ENCODE measurements at places on chromosomes 6 and 20.
A peak's percentile ranks its signal among the peaks of the same experiment; 100 is the strongest.

DNA sequence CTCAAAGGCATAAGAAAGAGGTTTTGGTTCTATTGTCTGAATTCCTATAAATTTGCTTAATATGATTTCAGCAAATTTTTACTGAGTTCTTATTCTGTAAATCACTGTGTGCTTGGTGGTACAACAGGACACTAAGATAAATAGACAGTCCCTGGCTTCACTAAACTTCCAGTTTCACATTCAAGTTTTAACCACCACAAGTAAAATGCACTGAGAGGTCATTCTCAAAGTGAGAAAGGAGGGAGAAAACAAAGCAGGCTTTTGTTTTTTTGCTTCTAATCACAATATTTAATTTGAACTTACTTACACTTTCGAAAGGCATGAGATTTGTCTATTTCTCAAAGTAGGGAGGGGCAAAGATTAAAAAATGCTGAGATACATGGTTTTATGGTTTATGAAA, 445.7 kb downstream of the CDC5L start:
- DNase-seq = no peak

DNA sequence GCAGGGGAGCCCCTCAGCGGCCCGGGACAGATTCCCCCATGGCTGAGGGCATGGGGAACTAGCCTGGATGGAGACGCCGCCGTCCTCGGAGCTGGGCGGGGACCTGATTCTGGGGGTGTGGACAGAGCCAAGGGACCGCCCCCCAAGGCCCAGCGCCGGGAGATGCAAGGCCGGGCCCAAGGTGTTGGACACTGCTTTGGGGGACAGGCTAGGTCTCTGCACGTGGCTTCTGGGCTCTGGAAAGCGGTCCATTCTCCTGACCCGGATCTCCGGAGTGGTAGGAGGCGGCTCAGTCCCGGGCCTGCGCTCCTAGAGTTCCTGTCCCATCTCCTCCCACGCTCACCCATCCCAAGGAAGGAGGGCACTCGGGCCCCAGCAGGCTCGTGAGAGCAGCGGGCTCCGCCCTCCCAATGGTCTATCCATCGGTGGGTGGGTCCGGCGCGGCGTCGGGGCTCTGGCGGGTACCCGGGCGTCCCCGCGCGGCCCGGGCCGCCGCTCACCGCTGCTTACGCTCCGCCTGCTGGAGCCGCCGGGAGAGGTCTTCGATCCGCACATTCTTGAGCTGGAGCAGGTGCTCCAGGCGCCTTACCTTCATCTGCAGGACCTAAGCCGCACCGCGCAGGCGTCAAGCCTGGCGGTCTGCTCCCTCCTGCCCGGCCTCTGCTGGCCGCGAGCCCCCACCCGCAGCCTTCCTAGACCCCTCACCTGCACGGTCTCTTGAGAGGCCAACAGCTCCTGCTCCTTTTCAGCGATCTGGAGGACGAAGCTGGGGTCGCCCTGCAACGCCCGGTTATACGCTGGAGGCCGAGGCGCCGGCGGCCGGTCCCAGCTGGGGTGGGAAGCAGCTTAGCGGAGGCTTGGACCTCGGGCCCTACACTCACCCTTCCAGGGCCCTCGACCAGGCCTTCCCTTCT, 3.3 kb downstream of the SPEF1 start:
- peak; percentile 36 for DNase-seq

DNA sequence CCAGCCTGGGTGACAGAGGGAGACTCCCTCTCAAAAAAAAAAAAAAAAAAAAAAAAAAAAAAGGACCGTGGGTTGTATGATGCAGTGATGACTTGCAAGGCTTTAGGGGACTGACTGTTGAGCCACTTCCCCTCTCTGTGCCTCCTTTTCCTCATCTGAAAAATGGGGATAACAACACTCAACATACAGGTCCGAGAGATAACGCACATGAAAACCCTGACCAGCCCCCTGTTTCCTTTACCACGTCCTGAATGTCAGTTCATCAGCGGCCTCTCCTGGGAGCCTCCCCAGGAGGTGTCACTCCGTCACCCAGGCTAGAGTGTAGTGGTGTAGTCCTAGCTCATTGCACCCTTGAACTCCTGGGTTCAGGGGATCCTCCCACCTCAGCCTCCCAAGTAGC, 3.9 kb downstream of the SLA2 start:
- no peak for DNase-seq

- DNase-seq = no peak
Measured at GRCh38 chr20:10474606-10475184, 39.6 kb downstream of the SLX4IP start.

- DNase-seq = no peak
Measured at GRCh38 chr20:50728981-50729874, 2.2 kb upstream of the PARD6B start.

DNA sequence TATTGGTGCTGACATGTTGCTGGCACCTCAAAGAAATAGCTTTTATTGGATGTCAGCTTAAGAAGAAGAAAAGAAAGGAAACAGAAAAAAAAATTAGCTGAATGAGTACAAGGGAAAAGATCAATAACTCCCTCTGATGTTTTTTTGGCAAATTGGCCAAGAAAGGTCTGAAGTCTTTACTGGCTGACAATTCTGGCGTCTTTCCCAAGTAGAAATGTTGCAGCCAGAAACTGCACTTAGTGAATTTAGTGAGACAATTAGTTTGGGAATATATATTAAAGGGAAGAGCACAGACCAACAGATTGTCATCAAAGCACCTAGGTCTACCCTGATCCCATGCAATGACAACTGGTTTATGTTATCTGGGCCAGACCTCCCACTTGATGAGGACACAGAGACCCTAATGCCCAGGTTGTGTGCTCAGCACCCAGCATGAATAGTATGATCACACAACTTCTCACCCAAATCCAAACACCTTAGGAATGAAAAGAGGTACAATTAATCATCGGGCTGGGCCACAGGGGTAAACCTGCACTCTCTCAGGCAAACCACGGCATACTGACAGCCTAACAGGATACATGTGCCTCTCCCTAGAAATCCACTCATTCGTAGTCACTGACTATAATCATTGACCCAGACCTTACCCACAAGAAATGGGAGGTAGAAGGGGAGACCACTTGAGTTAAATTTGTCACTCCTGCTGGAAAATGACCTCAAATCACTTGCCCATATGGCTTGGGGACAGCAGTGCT, 612.3 kb upstream of the ARID1B start:
- no peak for DNase-seq

DNA sequence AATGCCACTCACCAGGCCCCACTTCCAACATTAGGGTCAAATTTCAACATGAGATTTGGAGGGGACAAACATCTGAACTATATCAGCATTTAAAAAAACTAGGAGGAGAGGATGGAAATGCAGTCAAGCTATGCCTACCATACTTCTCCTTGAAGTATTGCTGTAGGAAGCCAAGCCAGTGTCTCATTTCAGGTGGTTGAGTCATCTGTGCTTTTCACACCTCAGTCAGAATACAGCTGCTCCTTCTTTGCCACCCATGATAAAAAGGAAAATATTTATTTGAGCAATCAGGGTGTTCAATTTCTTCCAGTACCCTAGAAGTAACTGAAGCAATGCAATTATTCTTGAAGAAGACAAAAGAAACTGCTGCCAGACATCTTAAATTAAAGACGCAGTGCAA, 47.0 kb upstream of the EEF1E1 start:
- no peak for DNase-seq

- no peak for DNase-seq
Measured at GRCh38 chr20:49814057-49814694, 1.5 kb downstream of the SLC9A8 start.

DNA sequence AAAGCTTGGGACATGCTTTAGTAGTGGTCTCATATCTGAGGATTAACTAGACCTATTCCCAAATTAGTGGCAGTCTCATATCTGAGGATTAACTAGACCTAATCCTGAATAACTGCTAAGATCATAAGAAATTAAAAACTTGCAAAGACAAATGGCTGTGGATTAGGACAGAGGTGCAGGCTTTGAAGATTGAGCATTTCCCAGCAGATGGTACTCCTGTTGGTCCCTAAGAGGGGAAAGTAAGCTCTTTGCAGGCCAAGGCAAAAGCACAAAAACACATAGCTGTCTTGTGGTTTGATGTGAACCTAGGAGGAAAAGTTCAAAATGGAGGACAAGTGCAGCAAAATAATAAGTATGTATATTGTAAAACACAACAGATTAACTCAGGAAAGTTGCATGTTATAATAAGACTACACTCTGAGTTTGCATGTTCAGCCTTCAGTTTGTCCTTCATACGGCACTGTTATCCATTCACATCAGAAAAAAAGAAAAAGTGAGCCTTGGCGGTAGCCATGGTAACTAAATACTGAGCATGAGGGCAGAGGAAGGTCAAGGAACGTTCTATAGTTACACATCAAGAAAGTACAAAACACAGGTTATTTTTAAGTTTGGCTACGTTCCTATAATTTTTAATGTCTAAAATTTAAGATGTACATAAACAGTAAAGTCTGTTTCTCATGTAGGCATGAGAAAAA, 62.8 kb downstream of the FILIP1 start:
- no peak for DNase-seq

DNA sequence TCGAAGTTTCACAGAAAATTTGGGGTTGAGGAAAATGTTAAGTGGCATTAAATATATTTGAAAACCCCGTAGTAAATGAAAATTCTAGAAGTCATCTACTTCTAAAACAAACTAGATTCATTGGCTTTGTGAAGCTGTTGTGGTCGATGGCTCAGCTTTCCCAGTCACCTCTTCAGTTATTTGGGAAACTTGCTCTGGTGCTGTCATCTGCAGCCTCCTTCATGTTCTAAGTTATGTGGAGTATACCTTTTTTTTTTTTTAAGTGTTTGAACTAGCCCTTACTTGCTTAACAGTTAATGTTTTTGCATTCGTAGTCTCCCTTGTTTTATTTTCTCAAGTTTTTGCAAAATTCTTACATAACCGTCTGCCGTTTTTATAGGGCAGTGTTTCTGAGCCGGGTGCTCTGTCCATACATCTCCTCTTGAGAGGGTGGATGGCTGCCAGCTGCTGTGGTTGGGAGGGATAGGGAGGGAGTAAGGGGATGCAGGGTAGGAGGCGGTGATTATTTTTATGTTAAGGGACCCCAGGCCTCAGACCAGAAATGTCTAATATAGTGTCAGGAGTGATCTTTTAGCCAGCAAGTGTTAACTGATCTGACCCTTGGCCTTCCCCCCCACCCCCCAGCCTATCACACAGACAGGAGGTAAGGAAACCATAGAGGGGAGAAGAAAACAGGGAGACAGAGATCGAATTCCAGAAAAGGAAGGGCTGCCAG, 7.1 kb downstream of the RREB1 start:
- DNase-seq = no peak

DNA sequence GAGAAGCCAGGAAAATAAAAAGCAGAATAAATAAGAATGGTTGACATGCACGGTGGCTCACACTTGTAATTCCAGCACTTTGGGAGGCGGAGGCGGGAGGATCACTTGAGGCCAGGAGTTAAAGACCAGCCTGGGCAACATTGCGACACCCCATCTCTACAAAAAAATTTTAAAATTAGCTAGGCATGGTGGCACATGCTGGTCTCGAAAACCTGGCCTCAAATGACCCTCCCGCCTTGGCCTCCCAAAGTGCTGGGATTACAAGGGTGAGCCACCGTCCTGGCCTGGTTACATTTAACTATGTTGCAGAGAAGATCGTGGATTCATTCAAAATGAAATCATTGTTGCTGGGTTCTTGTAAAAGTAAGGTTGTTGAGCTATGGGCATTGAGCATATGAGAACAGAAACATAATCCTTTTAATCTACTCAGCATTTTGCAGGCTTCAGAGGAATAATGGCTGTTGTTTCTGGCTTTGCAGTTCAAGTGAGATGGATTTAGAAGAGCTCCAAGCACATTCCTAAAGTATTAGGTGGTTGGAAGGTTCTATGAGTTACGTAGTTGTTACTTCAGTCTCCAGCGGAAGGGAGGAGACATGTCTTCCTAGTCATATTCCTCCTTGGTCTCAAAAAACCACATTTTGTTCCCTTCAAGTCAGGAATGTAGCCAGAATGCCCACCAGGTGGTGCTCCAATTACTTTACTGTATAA, 45.6 kb upstream of the RAB23 start:
- DNase-seq = peak; percentile 99

DNA sequence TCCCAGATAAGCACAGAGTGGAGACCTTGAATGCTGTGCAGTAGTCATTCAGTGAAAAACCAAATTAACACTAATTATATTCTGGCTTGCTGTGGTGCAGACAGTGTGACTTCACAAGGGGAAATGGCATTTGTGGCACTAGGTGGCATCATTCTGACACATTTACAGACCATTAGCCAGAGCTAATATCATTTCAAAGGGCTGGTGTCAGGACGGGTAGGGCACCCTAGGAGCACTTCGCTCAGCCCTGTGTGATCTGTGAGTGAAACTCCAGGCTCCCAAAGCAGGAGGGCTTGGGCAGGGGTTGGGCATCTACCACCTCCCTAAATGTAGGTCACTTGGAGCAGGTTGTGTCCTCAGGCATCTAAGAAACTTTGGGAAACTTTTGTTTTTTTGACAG, 555.8 kb downstream of the PKHD1 start:
- DNase-seq = no peak

GRCh38 chr20:32252189-32252588, 25.3 kb upstream of the KIF3B start:
- DNase-seq = no peak

DNA sequence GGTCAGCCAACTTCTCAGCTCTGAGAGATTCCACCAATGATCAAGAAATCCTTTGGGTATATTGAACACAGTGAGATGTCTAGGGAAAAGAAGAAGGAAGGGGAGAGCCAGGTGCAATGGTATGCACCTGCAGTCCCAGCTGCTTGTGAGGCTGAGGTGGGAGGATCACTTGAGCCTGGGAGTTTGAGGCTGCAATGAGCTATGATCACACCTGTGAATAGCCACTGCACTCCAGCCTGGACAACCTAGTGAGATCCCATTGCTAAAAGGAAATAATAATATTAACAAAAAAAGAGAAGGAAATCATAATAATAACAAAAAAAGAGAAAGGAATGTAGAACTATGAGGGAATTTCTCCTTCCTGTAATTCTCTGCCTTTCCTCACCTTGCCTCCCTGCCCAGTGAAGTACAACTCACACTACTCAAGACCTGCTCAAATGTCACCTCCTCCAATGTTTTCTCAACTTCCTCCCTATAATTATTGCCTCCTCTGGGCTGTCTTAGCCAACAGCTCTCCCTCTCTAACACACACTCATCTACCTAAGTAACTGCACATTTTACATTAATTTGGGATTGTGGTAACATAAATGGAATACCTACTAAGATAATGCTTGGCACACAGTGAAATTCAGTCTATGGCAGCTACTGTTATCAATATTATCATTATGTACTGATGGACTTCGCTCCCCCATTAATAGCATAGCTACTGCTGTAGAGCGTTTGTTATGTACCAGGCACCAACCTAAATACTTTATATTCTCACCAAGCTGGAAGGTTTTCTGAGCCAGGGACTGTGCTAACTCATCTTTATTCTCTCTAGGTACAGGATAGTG, 103.6 kb downstream of the KIF13A start:
- no peak for DNase-seq

GRCh38 chr6:50840811-50841192, 22.1 kb downstream of the TFAP2B start:
- DNase-seq = no peak

DNA sequence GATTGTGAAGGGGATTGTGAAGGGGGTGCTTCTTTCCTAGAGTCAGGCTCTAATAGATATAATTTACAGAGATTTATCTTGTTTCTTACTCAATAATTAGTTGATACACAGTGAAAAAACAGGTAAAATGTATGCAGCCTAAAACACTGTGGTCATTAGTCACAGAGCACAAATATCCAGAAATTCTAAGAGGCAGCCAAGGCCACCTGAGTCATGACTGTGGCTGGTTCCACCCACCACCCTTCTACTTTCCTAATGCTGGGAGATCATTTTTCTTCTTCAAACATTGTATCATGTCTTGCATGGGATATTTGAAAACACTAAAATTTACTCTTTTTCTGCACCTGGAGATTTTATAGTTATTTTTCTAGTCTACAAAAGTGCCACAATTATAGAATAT, 181.6 kb downstream of the OTOR start:
- peak; percentile 44 for DNase-seq

- DNase-seq = no peak
Measured at GRCh38 chr6:67433124-67433523, 1202.0 kb upstream of the ADGRB3 start.

Data from AG10803 (cell line).